ENCODE measurements at places on chromosomes 1 and 21.

DNA sequence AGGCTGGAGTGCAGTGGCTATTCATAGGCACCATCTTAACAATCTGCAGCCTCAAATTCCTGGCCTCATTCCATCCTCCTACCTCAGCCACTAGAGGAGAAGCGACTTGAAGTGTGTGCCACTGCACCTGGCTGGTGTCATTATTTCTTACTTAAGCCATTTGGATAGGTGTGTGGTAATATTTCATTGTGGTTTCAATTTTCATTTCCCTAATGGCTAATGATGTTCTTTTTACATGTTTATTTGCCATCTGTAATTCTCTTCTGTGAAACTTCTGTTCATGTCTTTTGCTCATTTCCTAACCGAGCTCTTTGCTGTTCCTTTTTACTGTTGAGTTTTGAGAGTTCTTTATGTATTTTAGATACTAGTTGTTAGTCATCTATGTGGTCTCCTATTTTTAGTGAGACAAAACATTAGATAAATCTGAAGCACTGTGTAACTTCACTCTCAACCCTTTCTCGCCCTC lies 66.8 kb downstream of the SLC27A3 start:
- no peak for DNase-seq

- DNase-seq: no peak
Measured at GRCh38 chr1:230392920-230393521, 33.1 kb downstream of the PGBD5 start.

DNA sequence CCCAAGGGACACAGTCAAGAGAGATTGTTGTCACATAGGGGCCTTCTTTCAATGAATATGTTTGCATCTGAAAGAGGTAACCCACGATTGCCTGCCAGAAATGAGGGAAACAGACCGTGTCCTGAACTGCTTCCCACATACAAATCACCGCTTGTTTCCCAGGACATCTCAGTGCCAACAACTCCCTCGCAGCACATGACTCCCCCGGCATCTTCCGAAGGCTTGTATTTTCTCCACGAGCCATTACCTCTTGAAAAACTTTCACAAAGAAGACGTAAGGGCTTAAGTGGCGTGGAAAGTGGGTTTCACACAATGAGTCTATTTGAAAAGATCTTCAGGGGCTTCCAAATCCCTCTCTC lies 31.6 kb upstream of the PDE9A start:
- no peak for DNase-seq

DNA sequence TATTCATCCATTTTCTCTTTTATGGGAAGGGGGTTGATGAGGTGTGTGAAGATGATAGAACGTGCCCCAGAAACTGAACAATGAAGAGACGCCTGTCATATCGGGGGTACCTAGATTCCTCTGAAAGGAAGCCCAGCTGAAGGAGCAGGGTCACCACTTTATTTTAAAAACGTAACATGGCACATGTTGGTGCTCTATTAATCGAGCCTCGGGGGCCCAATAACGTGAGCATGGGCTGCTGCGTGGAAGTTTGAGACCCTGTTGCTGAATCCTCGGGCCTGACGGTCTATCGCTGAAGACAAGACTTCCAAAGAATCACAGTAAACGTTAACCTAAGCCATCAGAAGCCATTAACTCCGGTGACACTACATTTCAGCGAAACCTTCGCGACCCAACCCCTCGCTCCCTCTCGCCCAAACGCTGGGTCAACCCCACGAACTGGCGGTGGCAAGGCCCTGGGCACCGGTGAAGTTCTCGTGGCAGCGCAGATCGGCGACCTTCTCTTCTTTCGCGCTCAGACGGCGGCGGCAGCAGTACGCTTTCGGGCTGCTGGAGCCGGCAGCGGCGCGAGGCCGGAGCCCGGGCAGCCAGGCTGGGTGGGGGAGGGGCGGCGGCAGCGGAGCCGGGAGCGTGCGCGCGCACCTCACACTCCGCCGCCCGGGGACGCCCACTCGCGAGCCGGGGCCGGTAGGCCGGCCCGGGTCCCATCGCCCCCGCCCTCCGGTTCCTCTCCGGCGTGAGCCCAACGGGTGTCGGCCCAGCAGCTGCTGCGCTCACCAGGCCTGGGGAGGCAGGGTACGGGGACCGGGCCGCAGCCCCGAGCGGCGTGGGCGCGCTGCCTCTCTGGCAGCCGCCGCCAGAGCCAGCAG lies 838 bp upstream of the MAN1A2 start:
- peak; percentile 66 for DNase-seq

GRCh38 chr1:234683861-234684632 lies 74.1 kb upstream of the IRF2BP2 start:
- no peak for DNase-seq

DNA sequence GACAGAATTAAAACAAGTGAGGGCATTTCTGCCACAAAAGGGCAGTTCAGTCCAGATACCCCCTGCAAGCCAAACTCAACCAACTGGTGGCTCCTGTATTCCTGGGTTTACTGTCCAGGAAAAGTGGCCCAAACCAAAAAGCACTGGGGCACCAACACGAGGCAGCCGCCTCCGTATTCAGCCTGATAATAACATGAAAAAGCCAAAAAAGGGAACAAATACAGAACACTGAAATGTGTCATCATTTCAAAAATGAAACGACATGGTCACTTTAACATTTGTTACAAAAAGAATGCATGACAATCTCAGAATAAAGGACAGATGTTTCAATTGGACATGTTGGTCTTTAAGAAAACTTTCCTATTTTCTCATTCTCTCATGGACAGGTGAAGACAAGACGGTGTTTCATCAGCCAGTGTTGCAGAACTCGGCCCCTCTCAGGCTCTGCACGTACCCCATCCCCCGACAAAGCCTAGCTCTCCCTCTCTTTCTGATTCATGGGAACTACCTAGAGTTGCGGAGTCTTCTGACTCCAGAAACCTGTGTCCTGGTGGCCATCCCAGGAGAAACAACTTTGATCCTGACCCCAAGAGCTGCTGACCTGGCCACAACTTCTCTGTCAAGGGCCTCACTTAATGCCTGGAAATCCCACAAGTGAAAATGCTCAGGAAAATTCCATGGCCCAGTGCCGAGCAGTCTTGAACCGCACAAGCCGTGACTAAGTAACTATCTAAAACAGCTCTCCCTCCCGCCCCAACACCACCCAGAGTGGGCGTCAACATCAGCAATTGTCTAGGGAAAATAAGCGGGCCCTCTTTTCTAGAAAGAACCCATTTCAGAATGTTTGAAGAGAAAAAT lies 27.1 kb downstream of the ZBTB17 start:
- DNase-seq: no peak

DNA sequence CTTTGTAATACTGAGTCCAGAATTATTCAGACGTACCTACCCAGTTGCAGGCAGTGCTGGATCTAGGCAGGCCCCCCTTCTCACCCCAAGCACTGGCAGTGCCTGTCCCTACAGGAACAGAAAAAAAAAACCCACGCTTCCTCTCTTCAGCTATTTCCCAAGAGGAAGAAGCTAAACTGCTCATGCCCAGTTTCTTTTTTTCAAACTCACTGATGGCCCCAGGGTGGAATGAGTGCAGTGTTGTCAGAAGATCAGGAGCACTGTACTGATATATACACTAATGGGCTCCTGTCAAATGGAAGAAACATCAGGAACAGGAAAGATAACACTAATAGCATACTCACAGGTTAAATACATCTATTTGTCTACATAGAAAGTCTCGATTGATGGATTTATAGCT lies 28.2 kb upstream of the DOCK7 start:
- no peak for DNase-seq

DNA sequence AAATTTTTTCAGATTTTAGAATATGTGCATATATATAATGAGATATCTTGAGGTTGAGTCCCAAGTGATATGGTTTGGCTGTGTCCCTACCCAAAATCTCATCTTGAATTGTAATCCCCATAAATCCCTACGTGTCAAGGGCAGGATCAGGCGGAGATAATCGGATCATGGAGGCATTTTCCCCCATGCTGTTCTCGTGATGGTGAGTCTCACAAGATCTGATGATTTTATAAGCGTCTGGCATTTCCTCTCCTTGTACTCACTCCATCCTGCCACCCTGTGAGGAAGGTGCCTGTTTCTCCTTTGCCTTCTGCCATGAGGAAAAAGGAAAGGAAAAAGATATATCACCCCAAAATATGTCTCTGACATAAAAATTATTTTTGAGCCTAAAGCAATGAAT lies 64.6 kb downstream of the TOR3A start:
- DNase-seq: no peak

DNA sequence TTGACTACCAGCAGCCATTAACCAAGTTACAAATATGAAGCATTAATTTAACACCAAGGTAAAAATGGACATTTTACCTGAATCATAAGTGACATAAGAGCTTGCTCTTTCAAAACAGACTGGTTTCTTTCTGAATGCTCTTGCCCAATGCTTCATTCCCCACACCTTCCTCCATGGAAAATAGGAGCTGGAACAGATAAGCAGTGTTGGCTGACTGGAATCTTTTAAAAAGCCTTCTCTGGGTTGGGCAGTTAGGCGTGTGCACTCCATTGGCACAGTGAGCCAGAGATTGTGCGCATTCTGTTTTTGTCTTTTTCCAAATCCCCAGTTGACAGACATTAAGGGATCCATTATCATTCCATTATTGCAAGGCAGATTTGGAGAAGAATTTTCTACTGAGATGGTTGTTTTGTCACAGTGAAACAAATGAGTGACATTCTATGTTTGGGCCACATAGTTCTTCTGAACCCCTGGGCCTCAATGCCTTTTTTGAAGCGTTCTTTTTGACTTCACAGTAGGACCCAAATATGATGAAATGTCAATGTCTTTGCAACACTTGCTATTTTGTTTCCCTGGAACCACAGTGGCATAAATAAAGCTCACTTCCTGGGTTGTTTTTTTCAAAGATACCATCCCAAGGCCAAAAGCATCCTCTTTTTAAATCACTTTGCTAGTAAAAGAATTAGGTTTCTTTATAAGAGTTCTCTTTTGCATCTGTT lies 32.3 kb downstream of the LRRC8B start:
- no peak for DNase-seq

- DNase-seq: no peak
Measured at GRCh38 chr1:174682419-174683008, 234.8 kb downstream of the GPR52 start.

DNA sequence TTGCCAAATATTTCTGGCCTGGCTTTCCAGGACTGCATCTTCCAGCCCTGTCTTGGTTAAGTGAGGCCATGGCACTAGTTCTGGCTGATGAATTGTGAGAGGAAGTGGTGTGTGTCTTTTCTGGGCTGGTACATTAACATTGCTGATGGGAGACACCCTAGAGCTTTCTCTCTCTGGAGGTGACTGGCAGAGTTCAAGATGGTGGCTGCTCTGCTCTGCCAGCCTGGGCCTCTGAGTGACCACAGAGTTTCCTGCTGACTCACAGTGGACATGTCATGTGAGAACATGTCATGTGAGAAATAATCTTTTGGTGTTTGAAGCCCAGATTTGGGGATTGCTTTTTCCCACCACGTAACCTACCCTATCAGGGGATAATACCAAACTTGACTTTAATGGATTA lies 218.0 kb upstream of the KIAA0040 start:
- DNase-seq: no peak

- DNase-seq: no peak
Measured at GRCh38 chr1:230501242-230501641, 75.1 kb upstream of the PGBD5 start.

GRCh38 chr1:84171481-84171880 lies 27.4 kb downstream of the PRKACB start:
- DNase-seq: no peak

DNA sequence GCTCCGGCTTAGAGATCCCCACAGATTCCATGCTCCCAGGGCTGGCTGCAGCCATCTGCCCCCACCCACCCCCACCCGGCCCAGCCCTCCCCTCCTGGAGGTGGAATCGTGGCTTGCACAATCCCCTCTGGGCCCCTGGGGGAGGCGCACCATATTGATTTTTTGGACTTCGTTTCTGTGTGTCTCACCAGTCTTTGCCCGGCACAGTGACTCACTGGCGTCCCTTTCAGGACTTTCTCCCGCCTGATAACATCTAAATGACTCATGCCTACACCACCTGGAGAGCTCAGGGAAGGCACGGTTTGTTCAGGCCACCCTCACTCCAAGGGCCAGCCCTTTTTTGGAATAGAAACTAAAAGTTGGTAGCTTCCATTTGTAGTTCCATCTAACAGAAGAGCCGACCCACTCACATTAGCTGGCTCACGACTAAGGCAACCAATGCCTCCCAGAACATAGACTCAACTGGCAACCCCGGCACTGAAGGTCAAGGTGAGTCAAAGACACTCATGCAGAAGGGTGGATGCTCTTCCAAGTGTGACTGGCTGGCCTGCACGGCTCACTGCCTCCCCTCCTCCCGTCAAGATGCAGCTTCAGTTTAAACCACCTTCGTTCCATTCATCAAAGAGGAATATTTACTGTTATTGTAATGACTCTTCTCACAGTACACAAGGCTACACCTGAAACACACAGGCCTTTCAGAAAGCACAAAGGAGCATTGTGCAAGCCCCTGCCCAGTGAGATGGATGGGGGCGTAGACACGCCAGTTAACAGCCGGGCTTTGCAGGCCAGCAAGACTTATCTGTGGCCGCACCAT lies 18.1 kb upstream of the ETS2 start:
- DNase-seq: no peak
